ENCODE measurements at places on chromosomes 2 and 18.

DNA sequence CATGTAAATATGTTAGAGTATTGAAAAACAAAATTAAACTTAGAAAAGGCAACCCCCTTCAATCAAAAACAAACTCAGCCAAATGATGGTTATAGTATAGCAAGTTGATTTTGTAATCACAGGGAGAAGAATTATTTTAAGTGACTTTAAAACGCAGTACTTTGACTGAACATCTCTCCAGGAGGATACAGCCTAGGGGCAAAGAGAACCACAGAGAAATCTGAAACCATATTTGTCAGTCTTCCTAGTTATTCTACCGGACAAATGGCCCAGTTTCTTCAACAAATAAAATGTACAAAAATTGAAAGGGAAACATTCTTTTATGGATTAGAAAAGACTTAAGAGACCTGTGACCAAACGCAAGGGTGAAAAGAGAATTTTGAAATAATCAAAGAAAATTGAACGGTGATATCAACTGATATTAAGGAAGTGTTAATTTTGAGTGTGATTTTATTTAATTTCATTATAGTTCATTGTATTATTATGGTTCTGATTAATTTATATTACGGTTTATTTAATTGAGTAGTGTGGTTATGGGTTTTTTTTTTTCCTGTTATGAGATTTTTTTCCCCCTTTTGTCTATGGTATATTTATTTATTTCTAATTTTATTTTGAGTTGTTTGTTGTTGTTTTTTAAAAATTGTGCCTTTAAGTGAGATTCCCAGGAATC is 75.3 kb downstream of the HNRNPLL start:
- no peak for DNase-seq

- no peak for DNase-seq
These were observed 37.9 kb upstream of the ID2 start for GRCh38 chr2:8643996-8644356.

- no peak for DNase-seq
These were observed 469.8 kb upstream of the ACVR2A start for GRCh38 chr2:147375073-147375472.

GRCh38 chr2:134712299-134712698 is 6.5 kb downstream of the TMEM163 start:
- DNase-seq = no peak

GRCh38 chr18:50610349-50610748 is 50.5 kb downstream of the MAPK4 start:
- no peak for DNase-seq

DNA sequence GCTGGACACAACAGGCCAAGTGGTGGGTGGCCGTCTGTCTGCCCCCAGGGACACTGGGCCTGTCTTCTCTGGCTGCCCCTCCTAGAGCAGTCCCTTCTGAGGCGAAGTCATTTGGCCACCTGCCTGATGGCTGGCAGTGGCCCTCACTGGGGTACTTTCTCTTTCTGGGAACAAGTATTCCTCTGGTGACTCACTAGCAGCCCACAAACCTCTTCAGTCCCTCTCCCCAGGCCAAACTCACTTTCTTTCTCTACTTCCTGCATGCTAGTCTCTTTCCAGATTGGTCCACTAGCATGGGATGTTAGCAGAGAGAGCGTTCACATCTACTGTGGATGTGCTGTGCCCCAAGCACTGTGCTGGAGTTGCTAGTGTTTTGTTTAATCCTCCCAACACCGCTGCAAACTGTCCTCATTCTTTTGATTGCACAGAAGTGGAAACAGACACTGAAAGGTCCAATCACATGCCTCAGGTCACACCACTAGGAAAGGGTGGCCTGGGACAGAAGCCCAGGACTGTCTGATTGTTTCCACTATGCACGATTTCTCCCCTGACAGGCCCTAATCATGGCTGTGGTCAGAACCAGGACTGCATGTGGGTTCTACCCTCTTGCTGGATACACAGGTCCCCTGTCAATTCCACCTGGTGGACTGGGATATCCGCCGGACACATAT is 5.2 kb downstream of the DYSF start:
- no peak for DNase-seq

GRCh38 chr2:18445433-18446320 is 114.8 kb downstream of the RDH14 start:
- no peak for DNase-seq

GRCh38 chr2:13813236-13813635 is 819.3 kb upstream of the LRATD1 start:
- DNase-seq = no peak

DNA sequence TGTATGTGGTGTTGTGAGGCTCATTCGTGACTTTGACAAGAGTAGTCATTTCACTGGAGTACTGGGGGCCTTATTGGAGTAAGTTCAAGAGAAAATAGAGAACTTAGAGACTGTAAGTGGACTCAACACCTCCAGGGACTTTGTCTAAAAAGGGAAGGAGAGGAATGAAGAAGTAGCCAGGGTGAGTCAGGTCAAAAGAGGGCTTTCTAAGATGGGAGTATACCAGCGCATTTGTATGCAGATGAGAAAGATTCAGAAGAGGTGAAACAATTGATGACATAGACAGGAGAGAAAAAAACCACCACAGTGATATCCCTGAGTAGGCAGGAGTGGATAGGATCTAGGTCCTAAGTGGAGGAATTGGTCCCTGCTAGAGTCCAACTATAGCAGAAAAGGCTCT is 246.8 kb downstream of the IKZF2 start:
- no peak for DNase-seq

DNA sequence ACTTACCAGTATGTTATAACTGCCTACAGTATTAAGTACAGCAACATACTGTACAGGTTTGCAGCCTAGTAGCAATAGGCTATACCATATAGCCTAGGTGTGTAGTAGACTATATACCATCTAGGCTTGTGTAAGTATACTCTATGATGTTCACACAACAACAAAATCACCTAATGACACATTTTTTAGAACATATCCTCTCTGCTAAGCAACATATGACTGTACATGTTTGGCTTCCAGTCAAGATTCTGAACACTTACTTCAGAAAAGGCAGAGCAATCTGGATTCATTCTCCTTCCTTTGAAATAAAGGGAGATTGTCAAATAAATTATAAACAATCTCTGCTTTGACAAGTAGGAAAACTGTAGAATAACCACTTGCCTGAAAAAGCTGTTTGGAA is 81.8 kb downstream of the EXOC6B start:
- no peak for DNase-seq

GRCh38 chr2:43218702-43219382 is 7.6 kb downstream of the ZFP36L2 start:
- no peak for DNase-seq

GRCh38 chr2:38115216-38116032 is 39.5 kb upstream of the CYP1B1 start:
- peak; percentile 47 for DNase-seq

DNA sequence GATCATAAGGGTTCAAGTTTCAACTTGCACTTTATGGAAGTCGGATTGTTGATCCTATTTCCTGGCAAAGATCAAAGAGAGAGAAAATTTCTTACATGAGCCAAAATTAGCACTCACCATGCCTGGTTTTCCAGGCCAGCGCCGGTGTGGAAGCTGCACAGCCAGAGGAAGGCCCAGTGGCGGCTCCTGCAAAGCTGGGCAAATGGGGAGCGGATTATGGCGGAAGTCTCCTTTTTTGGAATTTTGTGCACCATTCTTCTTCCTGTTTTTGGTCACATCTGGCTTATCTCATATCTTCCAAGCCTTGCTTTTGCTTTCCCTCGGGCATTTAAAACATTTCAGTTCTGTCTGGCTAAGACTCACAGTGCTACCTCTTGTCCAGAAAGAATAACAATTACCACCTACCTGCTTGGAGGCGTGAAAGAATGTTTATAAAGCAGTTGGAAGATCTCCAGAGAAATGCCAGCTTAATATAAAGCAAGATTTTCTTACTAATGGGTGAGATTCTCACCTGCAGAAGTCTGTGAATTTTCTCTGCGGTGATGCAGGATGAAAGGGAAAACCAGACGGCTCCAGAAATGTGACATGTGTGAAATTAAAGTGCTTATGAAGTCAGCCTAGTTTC is 94.3 kb downstream of the ASAP2 start:
- no peak for DNase-seq

DNA sequence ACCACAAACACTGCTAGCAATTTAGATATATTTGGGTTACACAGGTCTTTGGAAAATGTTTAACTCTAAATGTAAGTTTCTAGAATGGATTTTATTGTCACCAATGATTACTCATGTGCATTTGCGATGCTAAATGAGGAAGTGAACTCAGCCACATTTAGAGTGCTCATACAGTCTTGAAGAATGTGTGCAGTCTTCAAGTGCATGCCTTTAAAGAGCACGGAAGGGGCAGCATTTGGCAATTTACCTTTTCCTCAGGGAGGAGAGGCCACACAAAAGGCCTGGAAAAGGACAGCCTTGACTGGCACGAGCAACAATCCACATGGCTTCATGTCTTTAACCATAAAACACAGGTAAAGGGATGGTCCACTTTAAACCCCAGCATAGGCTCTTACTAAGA is 78.5 kb upstream of the STK17B start:
- no peak for DNase-seq

DNA sequence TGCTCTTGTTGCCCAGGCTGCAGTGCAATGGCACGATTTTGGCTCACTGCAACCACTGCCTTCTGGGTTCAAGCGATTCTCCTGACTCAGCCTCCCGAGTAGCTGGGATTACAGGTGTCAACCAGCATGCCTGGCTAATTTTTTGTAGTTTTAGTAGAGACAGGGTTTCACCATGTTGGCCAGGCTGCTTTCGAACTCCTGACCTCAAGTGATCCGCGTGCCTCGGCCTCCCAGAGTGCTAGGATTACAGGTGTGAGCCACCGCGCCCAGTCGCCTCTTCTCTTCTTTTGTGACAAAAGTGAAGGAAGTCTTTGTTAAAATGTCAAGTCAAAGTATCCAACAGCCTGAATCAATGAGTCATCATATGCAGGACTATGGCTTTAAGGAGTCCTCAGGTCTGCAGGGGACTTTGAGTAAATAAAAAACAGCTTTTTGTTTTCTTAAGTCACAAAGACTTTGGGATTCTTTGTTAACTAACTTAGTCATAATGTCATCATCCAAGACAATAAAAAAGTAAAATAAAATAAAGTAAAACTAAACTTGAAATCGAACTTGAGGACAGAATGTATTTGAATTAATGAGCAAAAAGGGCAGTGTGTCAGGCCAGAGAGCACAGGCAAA is 1153.2 kb downstream of the SUCLG1 start:
- no peak for DNase-seq

- DNase-seq = no peak
These were observed 34.8 kb upstream of the LINC00305 start for GRCh38 chr18:64183665-64184064.

- DNase-seq = no peak
These were observed 303.9 kb upstream of the FBXO11 start for GRCh38 chr2:48210189-48210588.
